ENCODE measurements at places on chromosomes 1 and 21.
A peak's percentile ranks its signal among the peaks of the same experiment; 100 is the strongest.

- no peak for DNase-seq
Observed at GRCh38 chr1:18938008-18938706, 18.3 kb downstream of the IFFO2 start.

DNA sequence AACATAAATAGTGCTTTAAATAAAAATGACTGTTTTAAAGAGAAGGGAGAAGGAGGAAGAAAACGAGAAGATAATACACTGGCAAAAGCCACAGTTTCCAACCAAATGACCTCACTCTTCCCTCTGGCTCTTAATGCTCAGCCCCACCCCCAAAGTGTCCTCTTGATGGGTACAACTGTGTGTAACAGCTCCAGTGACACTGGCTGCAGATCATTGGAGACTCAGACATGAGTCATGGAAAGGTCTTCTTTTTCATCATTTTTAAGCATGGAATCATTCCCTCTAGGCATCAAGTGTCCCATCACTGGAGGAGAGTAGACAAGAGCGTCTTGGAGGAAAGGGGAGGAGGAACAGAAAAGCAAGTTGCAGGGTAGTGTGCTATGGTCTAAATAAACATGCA is 333.0 kb downstream of the PAPPA2 start:
- no peak for DNase-seq

GRCh38 chr1:41371630-41372599 is 10.7 kb downstream of the FOXO6 start:
- DNase-seq: no peak

DNA sequence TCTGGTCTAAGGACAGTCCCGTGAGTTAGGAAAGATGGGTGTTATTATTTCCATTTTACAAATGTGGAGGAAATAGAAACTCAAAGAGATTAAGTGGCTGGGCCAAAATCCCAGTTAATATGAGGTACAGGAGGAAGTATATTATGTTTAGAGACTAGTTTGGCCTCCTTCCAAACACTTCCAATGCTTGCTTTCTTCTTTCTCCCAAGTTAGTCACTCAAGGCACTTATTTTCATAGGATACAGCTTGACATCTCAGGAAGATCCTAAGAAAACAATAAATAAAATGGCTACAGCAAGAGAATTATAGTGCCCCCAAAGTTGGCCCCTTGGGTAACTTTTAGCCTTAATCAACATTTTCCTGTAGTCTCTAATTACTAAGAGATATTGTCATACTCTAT is 47.5 kb upstream of the IPO9 start:
- no peak for DNase-seq

DNA sequence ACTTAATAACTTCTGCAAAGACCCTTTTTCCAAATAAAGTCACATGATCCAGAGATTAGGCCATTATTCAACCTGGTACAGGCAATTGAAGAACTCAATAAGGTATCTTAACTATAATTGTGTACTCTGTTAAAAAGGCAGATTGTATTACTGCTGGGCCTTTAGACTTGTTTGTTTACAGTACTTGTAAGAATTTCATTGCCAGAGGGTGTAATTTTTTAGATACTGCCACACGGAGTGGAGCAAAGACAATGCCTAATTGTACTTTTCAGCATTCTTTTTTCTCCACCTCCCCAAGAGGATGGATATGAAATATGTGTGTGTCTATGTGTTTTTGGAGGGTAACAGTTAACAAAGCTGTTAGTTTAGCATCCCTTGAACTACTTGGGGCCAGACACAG is 47.5 kb downstream of the HUNK start:
- no peak for DNase-seq

- DNase-seq: peak; percentile 58
Observed at GRCh38 chr1:112956544-112957132, 642 bp upstream of the SLC16A1 start.

GRCh38 chr1:162877412-162877811 is 16.4 kb upstream of the CCDC190 start:
- no peak for DNase-seq

DNA sequence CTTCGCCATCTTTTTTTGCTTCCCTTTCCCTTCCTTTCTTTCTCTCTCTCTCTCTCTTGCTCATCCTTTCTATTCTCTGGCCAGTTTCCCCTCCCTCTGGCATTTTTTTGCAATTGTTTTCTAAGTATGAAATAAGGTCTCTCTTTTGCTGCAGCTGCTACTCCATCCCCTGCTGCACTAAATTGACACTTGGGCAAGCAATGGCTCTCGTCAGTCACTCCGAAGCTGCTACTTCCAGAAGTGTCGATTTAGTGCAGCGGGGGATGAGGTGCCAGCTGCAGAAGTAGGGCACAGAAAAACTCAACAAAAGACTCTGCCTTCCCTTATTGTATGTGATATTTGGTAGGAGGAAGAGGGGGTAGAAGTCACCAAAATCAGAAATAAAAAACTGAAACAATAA is 642.3 kb downstream of the RWDD3 start:
- no peak for DNase-seq

- DNase-seq: no peak
Observed at GRCh38 chr1:34049994-34050393, 115.0 kb downstream of the CSMD2 start.

GRCh38 chr1:177800400-177801088 is 169.3 kb downstream of the SEC16B start:
- DNase-seq: no peak

DNA sequence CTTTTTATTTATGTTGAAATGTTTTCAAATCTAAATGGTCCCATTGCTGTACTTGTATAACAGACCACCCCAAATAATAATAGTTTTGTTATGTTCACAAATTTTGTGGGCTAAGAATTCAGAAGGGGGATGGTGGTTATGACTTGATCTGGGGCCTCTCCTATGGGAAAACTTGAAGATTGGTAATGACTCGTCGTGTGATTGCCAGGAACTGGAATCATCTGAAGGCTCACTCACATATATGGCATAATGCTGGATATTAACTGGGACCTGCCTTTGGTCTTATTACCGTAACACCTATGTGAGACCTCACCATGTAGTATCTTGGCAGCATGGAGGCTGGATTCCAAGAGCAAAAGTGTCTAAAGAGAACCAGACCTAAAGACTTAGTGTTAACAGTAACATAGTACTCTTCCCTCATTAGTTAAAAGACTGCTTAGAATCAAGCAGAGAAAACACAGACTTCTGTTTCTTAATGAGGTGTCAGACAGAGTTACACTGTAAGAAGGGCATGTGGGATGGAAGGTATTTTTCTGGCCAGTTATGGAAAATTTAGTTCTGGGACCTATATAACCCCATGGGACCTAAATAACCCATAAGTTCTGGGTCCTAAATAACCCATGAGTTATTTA is 11.9 kb downstream of the LYPLAL1 start:
- DNase-seq: no peak

- no peak for DNase-seq
Observed at GRCh38 chr1:230086151-230086550, 19.1 kb downstream of the GALNT2 start.

GRCh38 chr1:205047764-205048231 is 4.8 kb downstream of the CNTN2 start:
- no peak for DNase-seq

- DNase-seq: no peak
Observed at GRCh38 chr1:165884690-165885304, 57.4 kb downstream of the UCK2 start.

DNA sequence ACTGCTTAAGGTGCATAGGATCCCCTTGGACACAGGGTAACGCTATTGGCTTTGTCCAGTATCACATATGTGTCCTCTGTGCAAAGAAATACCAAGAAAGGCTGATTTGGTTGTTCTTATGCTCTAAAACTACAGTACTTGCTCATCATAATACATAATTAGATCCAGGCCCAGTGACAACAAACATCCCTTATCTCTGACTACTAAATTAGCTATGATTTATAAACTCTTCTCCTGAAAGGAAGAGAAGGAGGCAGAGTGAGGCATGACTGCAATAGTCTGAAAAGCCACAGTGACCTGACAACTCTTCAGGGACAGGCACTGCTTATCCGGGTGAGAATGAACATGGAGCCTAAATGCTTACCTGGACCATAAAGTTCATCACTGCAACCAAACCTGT is 30.7 kb downstream of the MGST3 start:
- DNase-seq: no peak

GRCh38 chr1:245091171-245091621 is 63.6 kb upstream of the KIF26B start:
- no peak for DNase-seq

DNA sequence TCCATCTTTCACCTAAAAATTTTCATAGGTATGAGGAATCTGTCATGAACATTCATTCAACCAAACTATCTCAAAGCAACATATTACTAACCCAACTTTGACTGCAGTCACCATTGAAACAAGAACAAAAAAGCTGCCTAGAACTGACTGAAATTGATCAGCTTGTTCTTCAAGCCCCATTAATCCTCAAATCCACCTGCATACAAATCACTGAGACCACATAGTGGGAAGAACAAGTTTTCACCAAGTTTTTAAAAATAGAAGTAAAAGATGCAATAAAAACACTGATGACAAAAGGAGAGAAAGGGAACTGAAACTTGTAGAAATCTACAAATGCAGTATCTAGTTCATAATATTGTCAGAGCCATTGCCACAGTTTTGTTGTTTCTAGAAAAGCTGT is 6.1 kb downstream of the SORT1 start:
- DNase-seq: no peak

GRCh38 chr1:245953876-245954660 is 553.0 kb downstream of the SMYD3 start:
- no peak for DNase-seq

- DNase-seq: no peak
Observed at GRCh38 chr1:31647106-31647505, 2.4 kb upstream of the PEF1 start.

GRCh38 chr1:151718666-151719065 is 2.1 kb upstream of the CELF3 start:
- DNase-seq: no peak

DNA sequence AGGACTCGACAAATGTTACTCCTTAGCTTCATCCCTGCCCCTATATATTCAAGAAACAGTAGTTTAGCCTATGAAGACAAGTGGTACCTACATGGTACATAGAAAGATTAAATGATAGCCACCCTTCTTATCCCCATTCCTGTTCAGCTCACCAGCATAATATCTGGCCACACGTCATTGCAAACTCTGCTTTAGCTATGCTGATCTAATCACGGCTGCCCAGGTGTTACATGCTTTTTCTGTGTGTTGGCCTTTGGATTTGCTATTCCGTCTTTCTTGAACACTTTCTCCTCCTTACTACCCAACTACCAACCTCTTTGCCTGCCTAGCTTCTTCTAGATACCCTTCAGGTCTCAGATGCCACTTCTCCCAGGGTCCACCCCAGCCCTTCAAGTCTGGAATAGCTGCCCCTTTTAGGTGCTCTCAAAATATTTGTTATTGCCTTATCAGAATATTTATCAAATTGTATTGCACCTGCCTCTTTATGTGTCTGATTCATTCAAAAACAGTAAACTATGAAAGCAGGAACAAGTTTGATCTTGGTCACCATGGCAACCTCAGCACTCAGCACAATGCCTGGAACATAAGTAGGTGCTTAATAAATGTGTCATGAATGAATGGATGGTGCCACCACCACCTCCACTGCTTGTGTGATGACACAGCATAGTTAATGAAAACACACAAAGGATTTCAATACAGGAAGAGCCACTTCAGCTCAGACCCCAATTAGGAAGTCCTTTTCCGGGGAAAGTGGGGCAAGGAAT is 11.4 kb upstream of the DNASE2B start:
- DNase-seq: no peak

DNA sequence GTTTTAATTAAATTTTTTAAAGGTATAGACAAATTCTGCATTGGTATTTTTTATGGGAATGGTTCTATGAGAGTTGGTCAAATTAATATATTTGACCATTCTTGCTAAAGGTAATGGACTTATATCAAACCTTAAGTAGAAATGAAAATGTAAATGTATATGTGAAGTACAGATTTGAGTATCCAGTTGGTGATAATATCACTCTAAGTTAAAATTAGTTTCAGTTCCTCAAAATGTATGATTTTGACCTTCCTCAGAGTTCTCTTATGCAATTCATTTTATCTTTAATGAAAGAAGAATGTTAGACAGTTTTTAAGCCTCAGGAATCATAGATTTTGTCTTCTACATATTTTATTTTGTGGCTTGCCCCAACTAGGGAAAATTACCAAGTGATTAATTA is 1291.5 kb upstream of the B3GALT2 start:
- no peak for DNase-seq

- DNase-seq: no peak
Observed at GRCh38 chr21:42331660-42332059, 16.5 kb upstream of the TFF3 start.

- no peak for DNase-seq
Observed at GRCh38 chr1:183832459-183832858, 27.5 kb downstream of the RGL1 start.

GRCh38 chr1:54001591-54001990 is 16.4 kb downstream of the LDLRAD1 start:
- DNase-seq: no peak
